ENCODE measurements at places on chromosomes 5 and 9. TPM values are rescaled to one million over a fixed set of nuclear protein-coding genes. Genes with fewer than 3 reads are reported as not detected.

MSX2 gene
- 6.4 TPM for total RNA-seq

PTPA gene
- total RNA-seq = 135 TPM

DPYSL3 gene
- total RNA-seq = 17.0 TPM

IRX2 gene
- 1.3 TPM for total RNA-seq

SNCAIP gene
- total RNA-seq = 0.05 TPM

NUTM2G gene
- total RNA-seq = not detected

GPX8 gene
- total RNA-seq = 38.5 TPM

DRD1 gene
- total RNA-seq = 1.4 TPM

GDNF gene
- 0.06 TPM for total RNA-seq

CDO1 gene
- total RNA-seq = 0.09 TPM

STXBP1 gene
- 18.4 TPM for total RNA-seq

C5orf58 gene
- total RNA-seq = not detected

SELENOP gene
- total RNA-seq = 0.42 TPM

SAXO1 gene
- not detected for total RNA-seq

CATSPER3 gene
- total RNA-seq = 0.59 TPM

AK3 gene
- 53.6 TPM for total RNA-seq
